ENCODE measurements at places on chromosomes 11 and 22. TPM values are rescaled to one million over a fixed set of nuclear protein-coding genes. Genes with fewer than 3 reads are reported as not detected.

The OR51B4 gene
- total RNA-seq: not detected

The PLA2G6 gene
- 5.2 TPM for total RNA-seq

DNA sequence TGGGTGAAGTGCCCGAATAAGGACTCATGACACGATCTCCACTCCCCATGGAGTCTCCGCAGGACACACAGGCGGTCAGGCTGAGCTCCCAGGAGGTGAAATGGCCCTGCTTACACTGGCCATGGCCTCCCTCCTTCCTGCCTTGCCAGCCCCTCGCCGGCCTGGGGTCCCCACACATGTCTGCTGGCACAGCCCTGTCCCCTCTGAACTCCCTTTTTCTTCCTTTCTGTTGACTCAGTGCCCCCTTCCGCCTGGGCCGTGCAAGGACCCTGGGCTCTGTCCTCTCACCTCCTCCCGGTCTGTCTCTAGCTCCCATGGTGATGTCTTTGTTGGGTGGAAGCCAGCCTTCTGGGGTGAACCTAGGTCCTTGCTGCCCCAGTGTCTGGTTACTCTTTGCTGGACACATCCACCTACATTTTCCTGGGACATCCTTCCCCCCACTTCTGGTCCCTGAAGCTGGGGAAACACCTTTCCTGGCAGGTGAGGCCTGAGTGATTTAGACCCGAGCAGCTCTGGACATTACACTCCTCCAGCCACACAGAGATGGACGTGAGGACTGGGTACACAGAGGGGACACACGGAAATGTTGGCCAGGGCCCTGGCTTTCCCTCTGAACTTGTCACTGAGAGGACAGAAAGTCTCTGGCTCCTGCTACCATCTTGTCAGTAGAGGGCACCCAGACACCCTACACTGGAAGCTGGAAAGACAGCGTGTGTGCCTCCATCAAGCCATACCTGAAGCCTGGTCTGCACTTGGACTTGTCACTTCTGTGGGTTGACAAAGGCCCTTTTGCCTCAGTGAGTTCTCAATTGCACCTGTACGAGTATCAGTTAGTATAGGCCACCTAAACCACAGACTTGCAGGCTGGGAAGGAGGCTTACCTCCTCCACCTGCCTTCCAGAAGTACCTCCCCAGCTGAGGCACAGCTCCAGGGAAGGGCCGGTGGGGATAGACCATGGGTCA, 864.3 kb downstream of the TBC1D22A start:
- no peak for DNase-seq

GRCh38 chr11:134072844-134073243, 4.0 kb downstream of the JAM3 start:
- DNase-seq: no peak

GRCh38 chr22:37726241-37726887, 29.5 kb downstream of the TRIOBP start:
- peak; percentile 23 for DNase-seq
